ENCODE measurements at places on chromosomes 12 and 14. TPM values are rescaled to one million over a fixed set of nuclear protein-coding genes. Genes with fewer than 3 reads are reported as not detected.

The RD3L gene
- total RNA-seq: not detected

The MGP gene
- total RNA-seq: 851 TPM

The CEP290 gene
- 18.9 TPM for total RNA-seq

The TSPAN19 gene
- not detected for total RNA-seq

The KRT78 gene
- 1.9 TPM for total RNA-seq

The SYCP3 gene
- total RNA-seq: not detected

The MYF5 gene
- not detected for total RNA-seq

The SALL2 gene
- 1.7 TPM for total RNA-seq

The TPPP2 gene
- not detected for total RNA-seq

The MAPK1IP1L gene
- 57.3 TPM for total RNA-seq

The USP44 gene
- total RNA-seq: 4.3 TPM

The IRF9 gene
- total RNA-seq: 126 TPM

The SMIM41 gene
- total RNA-seq: 1.9 TPM

The KRT77 gene
- not detected for total RNA-seq
